Osteoblast (primary cell): ENCODE measurements at places on chromosomes 16 and 17. TPM values are rescaled to one million over a fixed set of nuclear protein-coding genes. Genes with fewer than 3 reads are reported as not detected.

- H3K36me3 ChIP-seq, result no peaks in the 10 kb centered on the region
- H3K27ac ChIP-seq, result no peak overlapping the region
- H3K4me1 ChIP-seq, result peaks cover 33% of the 10 kb centered on the region
- no peaks in the 10 kb centered on the region for H3K27me3 ChIP-seq
- DNase-seq, result no peak
Observed at GRCh38 chr16:49622084-49622390, 233.9 kb downstream of the ZNF423 start.

GRCh38 chr16:8677481-8677880 is 3.1 kb downstream of the ABAT start:
- DNase-seq, result peak; percentile 86
- peaks cover 27% of the 10 kb centered on the region for H3K4me1 ChIP-seq
- H3K27me3 ChIP-seq, result no peaks in the 10 kb centered on the region
- H3K36me3 ChIP-seq, result no peaks in the 10 kb centered on the region

GRCh38 chr16:83023640-83024039 is 396.9 kb downstream of the CDH13 start:
- no peaks in the 10 kb centered on the region for H3K27me3 ChIP-seq
- H3K4me1 ChIP-seq, result no peaks in the 10 kb centered on the region
- DNase-seq, result no peak
- no peak overlapping the region for H3K4me3 ChIP-seq
- no peaks in the 10 kb centered on the region for H3K36me3 ChIP-seq

The TBC1D3I gene
- 0.36 and 0.59 TPM in 2 replicates for total RNA-seq

The TAF15 gene
- total RNA-seq, result 53.3 and 55.0 TPM in 2 replicates

DNA sequence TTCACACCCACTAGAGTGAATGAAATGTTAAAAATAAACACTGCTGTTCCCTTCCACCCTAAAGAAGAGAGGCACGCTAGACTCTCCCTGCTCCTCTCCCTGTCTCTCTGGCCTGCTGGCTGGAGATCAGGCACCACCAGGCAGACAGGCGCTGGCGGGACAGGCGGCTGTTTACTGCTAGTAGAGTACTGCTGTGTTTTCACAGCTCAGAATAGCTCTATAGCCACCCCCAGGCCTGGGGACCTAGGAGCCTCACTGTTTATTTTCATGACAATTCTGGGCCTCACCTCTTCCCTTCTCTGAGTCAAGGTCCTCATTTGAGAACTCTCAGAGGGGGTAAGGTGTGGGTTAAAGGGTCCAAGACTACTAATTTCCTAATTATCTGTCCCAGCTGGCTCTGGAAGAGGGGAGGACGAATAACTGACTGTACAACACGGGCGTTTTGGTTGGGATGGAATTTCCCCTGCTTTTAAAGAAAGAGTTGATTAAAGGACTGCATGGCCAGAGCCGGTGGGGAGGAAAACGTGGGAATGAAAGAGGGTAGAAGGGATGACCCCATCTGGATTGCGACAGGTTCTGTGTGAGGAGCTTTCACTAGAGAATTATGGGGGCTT is 9.0 kb upstream of the G6PC1 start:
- no peaks in the 10 kb centered on the region for H3K36me3 ChIP-seq
- H3K4me1 ChIP-seq, result no peaks in the 10 kb centered on the region
- H3K4me3 ChIP-seq, result no peak overlapping the region
- peaks cover 2% of the 10 kb centered on the region for H3K27me3 ChIP-seq
- peak; percentile 81 for DNase-seq
